ENCODE measurements at places on chromosomes 3 and 15.

- DNase-seq = no peak
Measured at GRCh38 chr3:12990781-12991480, 82.3 kb downstream of the IQSEC1 start.

GRCh38 chr15:41513506-41514227 lies at the start of gene LTK:
LTK (minus strand) TSS chr15:41513827; CDS start chr15:41513709, 118 bp downstream.
- no peak for DNase-seq

- no peak for DNase-seq
Measured at GRCh38 chr15:48001393-48002039, 119.3 kb upstream of the SLC24A5 start.

GRCh38 chr3:14721126-14721864 lies 46.4 kb downstream of the C3orf20 start:
- DNase-seq = no peak

GRCh38 chr3:40008796-40009195 lies 199.4 kb downstream of the MYRIP start:
- no peak for DNase-seq

DNA sequence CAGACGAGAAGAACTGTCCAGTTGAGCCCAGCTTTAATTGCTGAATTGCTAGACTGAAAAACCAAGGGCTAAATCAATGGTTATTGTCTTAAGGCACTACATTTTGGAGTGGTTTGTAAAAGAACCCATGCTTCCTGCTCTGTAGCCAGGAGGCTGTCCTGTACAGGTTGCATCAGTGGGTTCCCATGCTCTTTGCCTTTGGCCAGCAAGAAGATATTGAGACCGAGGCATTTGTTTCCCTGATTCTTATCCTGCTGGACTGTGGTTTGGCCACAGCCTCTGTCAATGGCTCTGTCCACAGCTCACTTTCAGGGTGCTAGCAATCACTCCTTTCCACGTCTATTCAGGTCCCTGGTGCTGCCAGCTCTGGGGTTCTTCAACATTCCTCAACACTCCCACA lies 89.6 kb downstream of the FAM43A start:
- DNase-seq = no peak

DNA sequence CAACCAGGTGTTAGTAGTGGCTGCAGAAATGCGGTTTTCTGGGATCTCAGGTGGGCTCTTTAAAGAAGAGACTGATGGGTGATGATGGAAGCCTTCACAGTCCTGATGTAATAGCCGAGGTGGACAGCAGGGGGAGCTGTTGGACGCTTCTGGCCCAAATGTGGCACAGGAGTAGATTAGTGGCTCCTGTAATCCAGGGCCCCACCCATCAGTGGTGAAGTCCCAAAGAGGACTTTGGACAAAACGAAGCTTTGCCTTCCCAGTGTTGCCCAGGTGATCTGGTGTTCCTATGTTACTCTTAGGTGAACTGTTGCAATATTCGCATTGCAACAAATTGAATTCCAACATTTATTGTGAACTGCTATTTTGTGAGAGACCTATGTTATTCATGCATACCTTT lies 31.8 kb upstream of the MYZAP start:
- peak; percentile 66 for DNase-seq

GRCh38 chr3:184927796-184928315 lies 115.9 kb downstream of the VPS8 start:
- no peak for DNase-seq

DNA sequence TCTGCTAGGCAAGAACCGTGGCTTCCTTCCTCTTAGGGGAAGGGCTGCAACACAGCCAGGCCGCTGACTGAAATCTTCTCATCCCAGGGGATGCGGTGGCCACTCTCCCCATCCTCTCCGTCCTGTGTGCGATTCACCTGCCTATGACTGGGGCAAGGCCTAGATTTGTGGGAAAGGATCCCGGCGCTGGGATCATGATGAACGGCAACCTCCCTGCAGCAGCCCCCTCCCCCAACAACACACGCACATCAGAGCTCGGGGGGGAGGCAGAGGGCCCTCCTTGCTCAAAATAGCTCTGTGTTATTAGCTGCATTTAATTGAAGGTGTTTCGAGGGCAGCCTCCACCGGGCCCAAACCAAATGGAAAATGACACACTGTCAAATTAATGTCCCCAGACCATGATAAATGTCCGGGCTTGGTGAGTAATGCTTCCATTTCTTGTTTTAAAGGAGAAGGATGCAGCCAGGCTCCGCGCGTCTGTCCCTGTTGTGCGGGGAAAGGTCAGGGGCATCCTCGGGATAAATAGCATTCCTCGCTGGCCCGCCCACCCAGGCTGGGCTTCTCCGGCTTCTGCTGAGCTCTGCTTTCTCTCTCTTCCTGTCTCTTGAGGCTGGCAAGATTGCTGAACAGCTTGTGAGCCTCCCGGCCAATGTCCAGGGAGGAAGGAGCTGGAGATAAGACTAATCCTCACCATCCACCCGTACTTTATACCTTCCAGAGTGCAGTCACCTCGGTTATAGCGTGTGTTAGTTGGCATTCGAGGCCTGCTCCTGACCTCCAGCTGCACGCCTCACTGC lies 56.4 kb upstream of the TLE3 start:
- no peak for DNase-seq

DNA sequence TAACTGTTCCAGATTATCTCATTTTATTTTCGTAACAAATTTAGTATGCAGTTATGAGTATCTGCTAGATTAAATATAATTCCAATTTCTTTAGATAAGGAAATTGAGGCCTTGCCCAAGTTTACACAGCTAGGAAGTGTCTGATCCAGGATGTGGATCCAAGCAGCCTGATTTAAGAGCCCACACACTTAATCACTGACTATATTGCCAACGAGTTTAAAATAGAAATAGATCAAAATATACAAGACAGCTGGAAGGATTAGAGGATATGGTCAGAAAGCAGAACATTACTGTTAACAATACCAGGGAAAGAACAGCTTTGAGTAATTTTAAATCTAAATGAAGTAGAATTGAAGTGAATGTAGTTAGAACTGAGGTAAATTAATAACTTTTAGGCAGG lies 215.2 kb downstream of the C3orf38 start:
- no peak for DNase-seq

DNA sequence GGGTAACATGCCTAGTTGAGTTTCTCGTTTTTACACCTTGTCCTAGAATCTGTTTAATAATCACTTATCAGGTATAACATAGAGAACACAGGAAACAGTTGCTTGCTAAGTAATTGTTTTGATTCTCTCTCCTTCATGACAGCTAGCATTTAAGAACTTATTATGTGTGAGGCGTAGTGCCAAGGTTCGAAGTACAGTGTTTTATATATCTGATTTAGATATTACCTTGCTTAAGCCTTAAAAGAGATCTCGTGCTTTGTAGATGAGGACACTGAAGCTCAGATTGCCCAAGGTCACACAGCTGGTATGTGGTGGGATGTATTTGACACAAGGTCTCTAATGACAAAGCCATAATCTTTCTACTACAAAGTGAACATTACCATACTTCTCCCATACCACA lies 29.0 kb upstream of the IFT57 start:
- no peak for DNase-seq

- DNase-seq = no peak
Measured at GRCh38 chr15:101406036-101406435, 83.5 kb downstream of the PCSK6 start.

DNA sequence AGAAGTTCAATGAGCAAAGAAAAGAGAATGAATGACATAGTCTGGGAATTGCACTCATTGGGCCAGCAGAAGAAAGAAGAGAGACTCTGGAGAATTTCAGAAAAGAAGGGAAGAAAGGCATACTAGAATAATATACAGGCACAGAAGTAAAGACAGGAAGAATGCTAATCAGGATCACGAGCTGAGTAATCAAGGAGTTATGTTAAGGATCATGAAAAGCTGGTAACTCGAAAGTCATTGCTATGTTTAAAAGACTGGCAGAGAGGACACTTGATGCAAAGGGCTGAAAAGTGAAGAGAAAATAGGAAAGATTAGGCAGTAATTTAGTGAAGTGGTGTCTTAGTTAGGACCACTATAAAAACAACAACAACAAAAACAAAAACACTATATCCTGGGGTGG lies 284.1 kb downstream of the ZBBX start:
- DNase-seq = no peak

DNA sequence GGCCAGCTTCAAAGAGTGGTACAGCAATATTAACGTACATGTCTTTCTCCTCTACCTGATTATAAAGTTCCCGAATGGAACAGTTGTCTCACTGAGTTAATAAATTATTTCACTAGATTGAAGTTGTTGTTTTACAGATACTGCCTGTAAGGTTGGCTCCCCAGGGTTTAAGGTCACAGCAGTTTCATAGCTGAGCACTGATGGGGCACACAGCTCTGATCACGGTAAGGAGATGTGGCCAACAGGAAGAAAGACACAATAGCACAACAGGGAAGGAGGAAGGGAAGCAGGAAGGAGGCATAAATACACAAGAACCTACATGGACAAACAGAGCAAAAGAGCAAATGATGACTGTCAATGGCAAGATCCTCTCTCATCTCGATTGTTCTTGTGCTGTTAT lies 215.6 kb downstream of the WNT5A start:
- no peak for DNase-seq

DNA sequence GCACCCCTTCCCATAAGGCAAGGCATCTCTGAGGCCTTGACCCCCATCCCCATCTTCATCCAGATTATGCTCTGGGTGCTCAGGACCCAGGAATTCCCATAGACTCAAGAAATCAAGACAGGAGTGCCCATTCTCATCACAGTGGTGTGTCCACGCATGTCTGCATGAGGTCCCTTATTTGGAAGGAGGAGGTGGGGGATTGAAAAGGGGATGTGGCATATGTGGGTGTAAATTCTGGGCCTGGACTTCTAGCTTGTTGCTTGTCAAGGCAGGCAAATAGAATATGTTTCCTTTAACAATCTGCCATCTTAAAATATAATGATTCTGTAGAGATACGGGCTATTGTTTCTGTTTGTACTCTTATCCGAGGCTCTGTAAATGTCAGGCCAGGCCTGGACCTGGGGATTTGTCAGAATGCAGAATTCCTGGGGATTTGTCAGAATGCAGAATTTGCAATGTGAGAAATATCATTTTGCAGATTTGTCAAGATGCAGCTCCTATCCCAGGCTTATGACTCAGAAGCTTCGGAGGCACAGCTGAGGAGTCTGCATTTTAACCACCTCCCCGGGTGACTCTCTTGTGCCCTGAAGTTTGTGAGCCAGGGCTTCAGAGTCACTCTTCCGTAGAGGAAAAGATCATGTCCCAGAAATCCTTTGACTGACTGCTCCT lies 157.8 kb downstream of the SV2B start:
- DNase-seq = no peak

GRCh38 chr3:139830817-139831216 lies 104.2 kb upstream of the CLSTN2 start:
- DNase-seq = no peak

- no peak for DNase-seq
Measured at GRCh38 chr15:23081271-23081670, 41.9 kb upstream of the TUBGCP5 start.

- DNase-seq = no peak
Measured at GRCh38 chr3:69944931-69945493, 54.5 kb upstream of the SAMMSON start.

DNA sequence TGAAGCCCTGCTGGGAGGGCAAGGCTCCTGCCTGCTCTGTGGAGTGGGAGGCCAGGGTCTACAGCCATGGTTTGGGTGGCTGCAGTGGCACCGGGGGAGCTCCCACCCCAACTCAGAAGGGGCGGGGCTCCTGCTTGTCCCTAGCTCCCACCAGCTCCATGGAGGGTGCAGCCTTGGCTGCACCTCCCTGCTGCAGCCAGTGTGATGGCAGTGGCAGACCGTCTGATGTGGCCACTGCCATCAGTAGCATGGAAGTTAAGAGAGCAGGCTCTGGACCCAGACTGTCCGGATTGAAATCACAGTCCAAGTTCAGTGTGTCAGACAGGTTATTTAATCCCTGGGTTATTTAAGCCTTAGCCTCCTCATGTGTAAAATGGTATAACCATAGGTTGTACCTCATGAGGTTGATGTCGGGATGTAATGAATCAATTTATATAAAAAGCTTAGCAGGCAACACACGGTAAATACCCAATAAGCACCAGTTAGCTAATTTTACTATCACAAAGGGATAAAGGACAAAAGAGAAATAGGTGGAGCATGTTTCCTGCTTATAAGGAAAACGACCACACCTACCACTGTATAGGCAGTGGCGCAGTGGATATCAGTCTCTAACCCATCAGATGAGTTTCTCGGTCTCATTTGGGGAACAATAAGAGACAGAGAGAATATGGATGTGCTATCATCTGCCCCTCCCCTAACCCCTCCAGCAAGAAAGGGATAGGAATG lies 13.1 kb upstream of the NR1I2 start:
- no peak for DNase-seq

DNA sequence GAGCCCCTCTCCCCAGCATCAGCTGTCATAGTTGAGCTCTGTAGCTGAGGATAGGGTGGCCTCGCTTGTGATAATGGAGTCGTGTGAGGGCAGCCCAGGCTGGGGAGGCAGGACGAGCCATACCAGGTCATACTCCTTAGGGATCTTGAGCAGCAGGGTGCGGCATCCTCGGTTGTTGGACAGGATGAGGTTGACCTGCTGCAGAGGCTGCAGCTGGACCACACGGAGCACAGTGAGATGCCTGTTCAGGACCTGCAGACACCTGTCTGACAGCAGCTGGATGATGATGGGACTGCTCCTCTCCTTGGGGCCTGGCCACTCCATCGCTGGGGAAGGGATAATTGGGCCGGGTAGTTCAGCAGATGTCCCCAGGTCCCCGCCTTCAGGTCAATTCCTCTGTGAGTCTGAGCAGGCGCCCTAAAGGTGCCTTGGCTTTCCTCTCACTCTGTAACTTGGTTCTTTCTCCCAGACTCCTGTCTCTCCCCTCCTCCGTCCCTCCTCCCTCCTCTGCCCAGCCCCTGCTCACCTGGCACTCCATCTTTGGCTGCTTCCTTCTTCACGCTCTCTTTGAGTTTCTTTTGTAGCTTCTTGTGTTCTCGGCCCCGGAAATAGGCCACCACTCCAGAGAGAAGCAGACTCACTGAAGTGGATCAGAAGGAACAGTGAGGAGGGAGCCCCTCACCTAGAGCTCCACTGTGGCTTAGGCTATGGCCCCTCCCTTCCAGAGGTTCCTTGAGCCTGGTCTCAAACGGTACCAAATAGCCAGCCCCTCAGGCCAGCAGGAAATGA lies 7.8 kb downstream of the DUOX2 start:
- DNase-seq = no peak

DNA sequence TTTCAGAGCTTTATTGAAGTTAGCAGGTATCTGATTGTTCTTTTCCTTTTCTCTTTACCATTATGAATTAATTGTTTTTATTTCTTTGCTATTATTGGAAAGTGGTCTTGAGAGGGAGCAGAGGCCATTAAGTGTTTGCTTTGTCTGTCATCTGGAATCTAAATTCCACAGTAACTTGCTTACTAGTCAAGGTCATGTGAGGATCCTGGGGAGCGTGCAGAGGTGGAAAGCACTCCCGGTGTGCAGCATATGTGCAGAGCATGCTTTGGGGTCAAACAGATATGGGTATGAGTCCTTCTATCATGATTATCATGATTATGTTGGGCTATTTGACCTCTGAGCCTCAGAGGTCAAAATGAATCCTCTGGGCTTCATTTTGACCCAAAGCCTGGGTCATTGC lies 96.4 kb downstream of the MYRIP start:
- DNase-seq = no peak

- no peak for DNase-seq
Measured at GRCh38 chr3:117399311-117400078, 689.9 kb downstream of the TUSC7 start.

Data from activated CD4-positive, alpha-beta T cell treated with anti-CD3 and anti-CD28 coated beads, Interleukin-2, amount 50 U/mL, for 1 hour (primary cell).